ENCODE measurements at places on chromosomes 11 and 22. TPM values are rescaled to one million over a fixed set of nuclear protein-coding genes. Genes with fewer than 3 reads are reported as not detected.
A peak's percentile ranks its signal among the peaks of the same experiment; 100 is the strongest.

GRCh38 chr11:36292311-36292722, 3.1 kb upstream of the COMMD9 start:
- DNase-seq = peak; percentile 67

DNA sequence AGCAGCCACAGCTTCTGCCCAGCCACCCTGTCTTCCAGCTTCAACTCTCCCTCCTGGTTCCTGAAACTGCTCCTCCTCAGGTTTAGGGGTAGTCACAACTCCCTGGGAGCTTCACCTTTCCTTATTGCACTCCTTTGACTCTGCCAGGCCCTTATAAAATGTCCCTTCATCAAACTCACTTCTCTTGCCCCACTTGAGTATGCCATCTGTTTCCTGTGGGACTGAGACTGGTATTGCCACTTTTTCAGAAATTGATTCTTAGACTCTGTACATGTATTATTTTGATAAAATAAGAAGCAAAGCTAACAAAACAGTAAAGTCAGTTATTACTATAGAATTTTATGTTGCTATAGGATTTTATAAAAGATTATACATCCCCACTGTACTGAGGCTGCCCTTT, 134.1 kb downstream of the SPON1 start:
- no peak for DNase-seq

DNA sequence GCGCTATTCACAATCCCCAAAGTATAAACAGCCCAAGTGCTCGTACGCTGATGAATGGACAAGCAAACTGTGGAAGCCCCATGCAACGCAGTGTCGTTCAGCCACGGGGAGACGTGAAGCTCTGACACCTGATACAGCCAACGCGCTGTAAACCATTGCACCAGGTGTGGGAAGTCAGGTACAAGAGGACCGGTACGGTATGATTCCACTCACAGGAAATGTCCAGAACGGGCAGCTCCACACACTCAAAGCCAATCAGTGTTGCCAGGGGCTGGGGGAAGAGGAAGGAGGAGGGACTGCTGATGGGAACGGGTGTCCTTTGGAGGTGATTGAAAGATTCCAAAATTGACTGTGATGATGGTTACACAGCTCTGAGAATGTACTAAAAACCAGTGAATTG, 64.5 kb downstream of the BRD1 start:
- no peak for DNase-seq

- no peak for DNase-seq
Observed at GRCh38 chr11:1753929-1754305, 3.5 kb upstream of the IFITM10 start.

MB gene
- total RNA-seq = not detected

NLRP6 gene
- not detected for total RNA-seq

NEFH gene
- total RNA-seq = 0.65 TPM

DNA sequence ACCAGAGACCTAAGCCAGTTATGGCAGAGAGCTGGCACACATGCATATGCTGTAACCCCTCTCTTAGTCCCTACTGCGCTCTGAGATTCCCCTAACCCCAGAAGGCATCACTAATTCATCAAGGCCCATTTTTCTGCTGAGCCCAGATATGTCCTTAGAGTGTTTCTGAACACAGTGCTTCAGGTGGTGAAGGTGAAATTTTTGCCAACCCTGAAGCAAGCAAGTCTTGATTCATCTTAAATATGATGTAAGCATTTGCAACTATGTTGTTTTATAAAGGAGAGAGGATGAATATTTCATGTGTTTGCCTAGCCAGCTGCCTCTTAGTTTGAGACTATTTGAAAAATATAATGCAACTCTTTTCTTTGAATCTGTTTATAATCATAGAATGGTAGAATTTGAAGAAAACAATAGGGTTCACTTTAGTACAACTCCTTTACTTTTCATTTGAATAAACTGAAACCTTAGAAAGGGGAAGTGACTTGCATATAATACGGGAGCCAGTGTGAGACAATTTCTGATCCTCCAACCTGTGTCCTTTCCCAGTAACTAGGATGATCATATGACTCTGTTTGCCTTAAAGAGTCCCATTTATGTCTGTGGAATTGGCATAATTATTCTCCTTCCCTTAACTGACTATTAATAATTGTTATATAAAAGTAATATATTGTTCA, 194.3 kb upstream of the MTNR1B start:
- DNase-seq = no peak

RIC8A gene
- total RNA-seq = 226 TPM

DNA sequence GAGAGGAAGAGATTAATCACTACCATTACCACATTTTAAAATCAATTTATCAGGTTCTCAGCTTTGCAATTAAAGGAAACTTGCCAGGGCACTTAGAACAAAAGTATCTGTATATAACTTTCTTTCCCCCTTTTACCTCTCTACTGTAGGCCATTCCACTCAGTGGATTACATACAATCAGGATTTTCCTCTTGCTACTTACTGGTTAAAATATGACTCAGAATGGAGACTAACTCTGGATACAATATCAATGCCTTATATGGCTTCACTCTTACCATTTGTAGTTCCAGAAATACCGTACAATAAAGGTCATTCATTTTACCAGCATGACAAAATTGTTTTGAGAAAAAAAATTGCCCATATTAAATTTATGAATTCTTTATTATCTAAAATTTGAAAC, 706.8 kb downstream of the KCNA4 start:
- DNase-seq = peak; percentile 79

OR8G5 gene
- not detected for total RNA-seq

DNA sequence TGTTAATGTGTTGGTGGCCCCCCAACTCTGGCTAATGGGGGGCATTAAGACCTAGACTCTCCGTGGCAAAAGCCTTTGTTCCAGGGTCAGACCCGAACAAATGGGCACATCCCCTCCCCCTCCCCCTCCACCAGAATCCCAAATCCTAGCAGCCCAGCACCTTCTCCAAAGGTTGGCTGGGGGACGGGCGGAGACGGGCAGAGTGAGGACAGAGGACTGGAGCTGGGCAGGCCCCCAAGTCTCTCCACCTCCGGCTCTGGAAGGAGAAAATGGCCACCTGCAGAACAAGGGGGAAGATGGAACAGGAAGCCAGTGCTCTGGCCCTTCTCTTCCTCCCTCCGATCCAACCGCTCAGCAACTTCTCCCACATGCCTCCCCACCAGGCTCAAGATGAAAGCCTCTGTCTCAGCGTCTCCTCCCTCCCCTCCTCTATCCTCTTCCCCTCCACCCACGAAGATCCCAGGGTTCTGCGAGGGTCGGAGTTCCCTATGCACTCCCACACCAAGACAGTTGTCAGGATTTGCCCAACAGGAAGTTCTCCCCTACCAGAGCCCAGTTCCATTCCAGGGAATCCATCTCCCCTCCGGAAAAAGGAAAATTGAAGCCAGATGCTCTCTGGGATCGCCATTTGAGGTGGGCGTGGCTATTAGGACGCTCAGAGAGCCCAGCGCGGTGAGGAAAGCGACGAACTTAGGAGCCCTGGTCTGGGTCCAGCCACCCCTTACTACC, 20.1 kb downstream of the ADA2 start:
- peak; percentile 77 for DNase-seq

DNA sequence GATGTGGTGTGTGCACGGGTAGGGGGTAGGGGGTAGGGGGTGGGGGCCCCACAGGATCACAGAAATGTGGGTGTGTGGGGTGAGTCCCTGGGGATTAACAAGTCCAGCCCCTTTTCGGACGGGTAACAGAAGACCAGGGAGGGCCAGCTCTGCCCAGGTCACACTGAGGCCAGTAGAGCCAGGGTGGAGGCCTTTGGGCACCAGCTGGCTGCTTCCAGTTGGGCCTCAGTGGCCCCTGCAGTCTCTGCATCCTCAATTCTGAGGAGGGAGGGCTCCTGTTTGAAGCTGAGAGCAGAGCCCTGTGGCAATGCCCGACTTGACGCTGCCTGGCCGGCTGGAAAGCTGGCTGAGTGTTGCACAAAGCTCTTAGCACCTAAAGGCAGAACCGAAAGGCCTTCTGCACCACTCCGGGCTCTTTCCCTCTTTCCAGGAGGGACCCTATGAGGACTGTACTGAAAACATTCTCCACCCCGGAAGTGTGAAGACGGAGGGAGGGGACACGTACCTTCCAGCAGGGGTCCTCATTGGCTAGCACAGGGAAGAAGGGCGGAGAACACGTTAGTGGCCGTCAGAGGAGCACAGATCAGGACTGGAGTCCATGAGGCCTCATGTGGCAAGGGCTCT, 120.4 kb downstream of the PHF21B start:
- peak; percentile 16 for DNase-seq

DNA sequence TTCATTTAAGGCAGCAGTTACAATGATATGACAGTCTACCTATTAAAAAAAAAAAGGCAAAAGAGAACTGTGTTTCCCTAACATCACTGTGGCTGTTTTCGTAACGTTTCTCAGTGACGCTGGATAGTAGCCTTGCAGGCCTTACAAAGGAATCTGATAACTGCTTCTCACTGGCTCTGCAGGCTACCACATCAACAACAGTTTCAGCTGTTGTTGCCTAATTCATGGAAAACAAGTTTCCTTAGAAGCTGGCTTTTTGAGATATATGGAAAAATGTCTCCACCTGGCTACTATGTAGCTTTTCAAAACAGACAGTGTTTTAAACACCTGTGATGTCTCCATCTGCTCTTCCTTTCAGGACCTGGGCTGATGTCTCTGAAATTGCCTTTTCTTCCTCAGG, 3.8 kb downstream of the OR51V1 start:
- DNase-seq = peak; percentile 35

DNA sequence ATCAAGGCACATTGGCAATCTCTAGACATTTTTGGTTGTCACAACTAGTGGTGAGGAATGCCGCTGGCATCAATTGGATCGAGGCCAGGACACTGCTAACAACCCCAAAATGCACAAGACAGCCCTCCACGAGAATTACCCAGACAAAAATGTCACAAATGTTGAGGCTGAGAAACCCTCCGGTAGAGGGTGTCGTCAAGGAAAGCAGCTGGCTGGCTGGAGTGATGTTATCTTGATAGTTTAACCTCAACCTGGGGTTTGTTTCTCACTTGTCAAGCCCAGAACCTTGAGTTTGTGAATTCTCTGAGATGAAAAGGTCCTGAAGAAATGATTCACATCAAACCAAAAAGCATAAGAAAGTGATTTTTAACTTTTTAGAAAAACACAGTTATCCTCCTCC, 21.1 kb upstream of the TMPRSS13 start:
- DNase-seq = peak; percentile 11
